Activated T-cell treated with anti-CD3 and anti-CD28 coated beads, Interleukin-2, amount 50 U/mL, for 48 hours (primary cell): ENCODE measurements at places on chromosomes 13 and 19.

- DNase-seq: no peak
Observed at GRCh38 chr13:108302279-108302678, 32.8 kb downstream of the TNFSF13B start.

DNA sequence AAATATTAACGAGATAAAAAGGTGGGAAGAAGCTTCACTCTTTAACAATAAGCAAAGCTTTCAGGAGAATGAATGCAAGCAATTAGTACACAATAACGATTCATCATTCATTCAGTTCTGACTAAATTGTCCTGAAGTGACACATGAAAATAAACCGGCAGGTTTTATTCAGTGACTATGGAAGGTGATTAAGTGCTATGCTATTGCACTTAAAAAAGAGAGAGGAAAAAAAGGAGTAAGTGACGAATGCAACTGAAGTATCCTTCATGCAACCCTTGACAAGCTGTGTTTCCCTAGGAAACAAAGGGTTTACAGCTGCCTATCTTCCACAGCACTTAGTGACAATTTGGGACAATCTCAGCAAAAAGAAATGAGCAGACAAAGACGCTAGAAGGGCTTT, 1.4 kb downstream of the LIG4 start:
- no peak for DNase-seq

GRCh38 chr13:31880851-31881494, 141.6 kb downstream of the RXFP2 start:
- no peak for DNase-seq

DNA sequence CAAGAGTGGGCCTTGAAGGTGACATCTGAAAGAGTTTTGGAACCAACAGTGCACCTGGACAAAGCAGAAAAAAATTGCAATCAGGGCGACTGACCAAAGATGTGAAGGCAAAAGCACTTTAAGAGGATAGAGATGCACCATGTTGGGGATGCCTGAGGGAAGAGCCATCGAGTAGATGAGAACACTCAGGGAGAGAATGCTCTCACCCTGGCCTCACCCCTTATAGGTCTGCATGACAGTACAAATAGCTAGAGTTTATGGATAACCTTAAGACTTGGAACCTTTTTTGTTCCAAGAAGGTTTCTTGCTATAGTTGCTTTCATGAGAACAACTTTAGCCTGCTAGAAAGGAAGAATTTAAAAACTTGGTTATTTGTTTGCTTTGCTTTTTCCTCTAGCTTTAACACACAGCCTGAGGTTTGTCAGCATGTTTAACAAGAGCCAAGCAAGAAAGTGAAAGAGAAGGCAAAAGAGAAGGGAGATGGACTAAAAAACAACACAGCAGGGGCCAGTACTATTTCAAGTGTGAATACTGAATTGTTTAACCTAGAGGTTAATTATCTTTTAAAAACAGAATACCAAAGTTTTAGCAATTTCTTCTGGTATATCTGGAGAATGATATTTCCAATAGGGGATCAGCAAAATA, 418.9 kb downstream of the DIAPH3 start:
- no peak for DNase-seq

GRCh38 chr13:25292301-25292700, 5.0 kb upstream of the MTMR6 start:
- DNase-seq: no peak

DNA sequence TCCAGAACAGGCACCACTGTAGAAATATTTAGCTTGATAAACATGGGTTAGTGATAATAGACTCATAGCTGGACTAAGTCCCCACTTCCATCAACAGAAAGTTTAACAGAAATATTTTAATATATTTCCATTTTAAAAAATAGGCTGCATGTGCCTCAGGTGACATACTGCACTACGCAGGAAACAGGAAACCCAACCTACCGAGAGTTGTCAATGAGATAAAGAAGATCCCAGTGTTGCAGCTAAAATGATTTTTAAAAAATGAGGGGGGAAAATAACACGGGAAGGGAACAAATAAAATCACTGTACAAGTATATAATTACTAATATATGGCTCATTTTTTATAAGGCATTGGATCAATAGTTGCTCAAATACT, 154.8 kb downstream of the TBC1D4 start:
- no peak for DNase-seq
